ENCODE measurements at places on chromosomes 2 and 18.

- no peak for DNase-seq
Observed at GRCh38 chr2:179513181-179513580, 248.5 kb upstream of the SESTD1 start.

DNA sequence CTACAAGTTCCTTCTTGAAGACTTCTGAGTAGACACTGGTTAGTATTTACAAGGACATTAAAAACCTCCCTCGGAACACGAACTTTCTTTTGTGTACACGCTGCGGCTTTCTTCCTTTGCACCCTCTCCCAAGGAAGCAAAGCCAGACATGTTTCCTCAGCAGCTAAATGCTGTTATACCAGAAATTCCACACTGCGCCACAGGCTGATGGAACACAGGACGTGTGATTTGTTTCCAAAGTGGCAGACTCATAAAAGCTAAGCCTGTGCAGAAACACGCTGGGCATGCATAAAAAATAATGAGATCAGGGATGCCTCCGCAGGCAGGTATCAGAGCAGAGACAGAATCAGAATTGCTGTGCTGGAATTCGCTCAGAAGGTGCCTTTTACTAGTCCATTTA, 73.0 kb upstream of the RGPD5 start:
- peak; percentile 20 for DNase-seq

GRCh38 chr18:68915061-68915460, 117.2 kb downstream of the CCDC102B start:
- no peak for DNase-seq

GRCh38 chr2:201930831-201931230, 102.8 kb upstream of the FZD7 start:
- DNase-seq: no peak

DNA sequence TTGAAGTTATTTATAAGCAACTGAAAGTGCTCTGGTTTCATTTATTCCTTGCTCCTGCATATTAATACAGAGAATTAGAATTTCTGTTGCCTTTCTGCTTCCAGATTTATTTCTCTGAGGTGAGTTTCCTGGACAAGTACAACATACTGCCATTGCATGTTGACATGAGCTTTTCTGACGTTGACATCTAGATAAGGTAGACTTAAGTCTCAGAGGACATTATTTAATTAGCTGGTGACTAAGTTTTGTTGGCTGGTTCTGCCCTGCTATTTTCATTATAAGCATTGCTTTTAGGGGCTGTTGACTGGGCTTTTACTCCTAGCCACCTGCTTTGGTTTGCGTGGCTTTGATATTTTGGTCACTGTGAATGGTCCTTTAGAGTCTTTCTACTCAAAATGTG, 282.9 kb upstream of the SPRED2 start:
- DNase-seq: no peak

GRCh38 chr2:29063056-29063455, 11.3 kb downstream of the PCARE start:
- DNase-seq: no peak

- DNase-seq: no peak
Observed at GRCh38 chr2:183903026-183903425, 695.3 kb upstream of the ZNF804A start.

DNA sequence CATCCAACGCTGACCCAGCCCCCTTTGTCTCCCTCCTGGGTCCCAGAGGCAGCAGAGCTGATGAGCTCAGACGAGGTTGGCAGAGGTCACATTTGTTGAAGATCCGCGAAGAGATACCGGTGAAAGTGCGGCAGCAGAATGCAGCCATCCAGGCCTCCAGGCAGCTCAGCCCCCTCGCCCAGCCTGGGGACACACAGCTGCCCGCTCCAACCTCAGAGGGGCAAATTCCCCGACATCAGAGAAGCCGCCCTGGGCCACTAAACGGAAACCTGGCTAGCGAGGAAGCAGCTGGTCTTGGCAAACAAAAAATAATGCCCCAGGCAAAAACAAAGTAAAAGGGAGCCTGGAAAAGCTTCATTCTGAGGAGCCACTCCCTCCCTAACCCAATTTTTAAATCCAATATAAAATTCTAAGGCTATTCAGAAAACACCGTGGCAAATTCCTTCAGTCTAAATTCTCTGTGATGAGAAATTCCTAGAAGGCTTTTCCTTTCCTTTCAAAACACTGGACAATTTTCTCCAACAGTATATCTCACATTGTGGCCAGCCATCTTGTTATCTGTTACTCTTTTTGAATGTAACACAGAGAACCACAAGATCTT, 262.4 kb downstream of the SS18 start:
- DNase-seq: no peak

DNA sequence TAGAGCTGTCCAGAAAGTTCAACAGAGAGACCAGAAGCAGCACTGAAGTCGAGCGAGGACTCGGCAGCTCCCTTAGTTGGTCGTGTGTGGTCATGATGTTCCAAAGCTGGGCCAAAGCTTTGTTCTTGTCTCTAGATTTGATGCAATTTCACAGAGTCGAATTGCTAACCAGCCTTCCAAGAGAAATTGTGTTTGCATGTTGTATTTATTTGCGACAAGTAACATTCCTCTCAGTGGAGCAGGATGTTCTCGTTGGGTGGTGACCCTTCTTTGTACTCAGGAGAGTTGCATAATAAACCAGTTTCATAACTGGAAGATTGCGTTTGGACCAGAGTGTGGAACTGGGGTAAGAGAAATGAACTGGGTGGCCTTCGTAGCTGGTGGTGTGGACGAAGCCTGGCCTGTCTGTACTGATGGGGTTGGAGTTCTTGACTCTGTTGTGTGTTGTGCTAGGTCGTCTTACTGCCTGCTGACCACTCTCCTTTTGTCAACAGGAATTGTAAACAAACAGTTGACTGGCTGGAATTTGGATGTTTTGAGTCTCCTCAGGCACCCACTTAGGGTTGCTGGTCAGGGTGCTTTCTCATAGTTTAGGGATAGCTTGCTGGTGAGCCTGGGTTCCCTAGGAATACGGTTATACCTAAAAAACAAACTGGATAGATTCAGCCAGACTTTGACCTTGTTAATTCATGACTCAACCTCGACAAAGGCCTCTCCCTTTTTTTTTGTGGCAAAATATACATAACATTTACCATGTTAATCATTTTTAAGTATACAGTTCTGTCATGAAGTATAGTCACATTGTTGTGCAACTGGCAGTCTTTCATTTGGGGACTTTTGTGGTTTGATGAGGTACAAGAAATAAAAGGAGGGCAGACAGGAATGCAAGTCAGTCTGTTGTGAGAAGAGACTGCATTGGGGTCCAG, 28.9 kb upstream of the TOGARAM2 start:
- DNase-seq: peak; percentile 3

GRCh38 chr2:230676546-230676945, 36.1 kb upstream of the CAB39 start:
- no peak for DNase-seq

GRCh38 chr2:238667008-238667407, 180.9 kb upstream of the TWIST2 start:
- DNase-seq: no peak

GRCh38 chr2:219290381-219291171, 11.4 kb downstream of the DNAJB2 start:
- no peak for DNase-seq

DNA sequence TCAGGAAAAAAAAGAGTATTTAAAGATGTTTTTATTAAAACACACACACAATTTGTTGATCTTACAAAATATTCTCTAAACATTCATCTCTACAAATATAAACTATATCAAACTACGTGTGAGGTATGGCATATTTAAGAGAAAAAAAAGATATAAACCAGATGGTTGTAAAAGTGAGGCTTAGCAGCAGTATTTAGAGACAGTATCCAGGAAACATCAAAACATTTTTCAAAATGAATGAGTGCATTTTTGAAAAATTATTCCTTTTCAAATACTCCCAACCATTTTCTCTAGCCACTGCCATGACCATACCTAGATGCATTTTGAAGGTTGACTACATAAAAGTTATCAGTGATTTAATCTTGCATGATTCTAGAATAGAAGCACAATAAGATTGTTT, 38.2 kb upstream of the RAB27B start:
- DNase-seq: no peak

- DNase-seq: peak; percentile 56
Observed at GRCh38 chr2:238879621-238880377, 31.9 kb downstream of the TWIST2 start.

GRCh38 chr2:162509288-162509968, 165.5 kb downstream of the GCA start:
- DNase-seq: no peak

DNA sequence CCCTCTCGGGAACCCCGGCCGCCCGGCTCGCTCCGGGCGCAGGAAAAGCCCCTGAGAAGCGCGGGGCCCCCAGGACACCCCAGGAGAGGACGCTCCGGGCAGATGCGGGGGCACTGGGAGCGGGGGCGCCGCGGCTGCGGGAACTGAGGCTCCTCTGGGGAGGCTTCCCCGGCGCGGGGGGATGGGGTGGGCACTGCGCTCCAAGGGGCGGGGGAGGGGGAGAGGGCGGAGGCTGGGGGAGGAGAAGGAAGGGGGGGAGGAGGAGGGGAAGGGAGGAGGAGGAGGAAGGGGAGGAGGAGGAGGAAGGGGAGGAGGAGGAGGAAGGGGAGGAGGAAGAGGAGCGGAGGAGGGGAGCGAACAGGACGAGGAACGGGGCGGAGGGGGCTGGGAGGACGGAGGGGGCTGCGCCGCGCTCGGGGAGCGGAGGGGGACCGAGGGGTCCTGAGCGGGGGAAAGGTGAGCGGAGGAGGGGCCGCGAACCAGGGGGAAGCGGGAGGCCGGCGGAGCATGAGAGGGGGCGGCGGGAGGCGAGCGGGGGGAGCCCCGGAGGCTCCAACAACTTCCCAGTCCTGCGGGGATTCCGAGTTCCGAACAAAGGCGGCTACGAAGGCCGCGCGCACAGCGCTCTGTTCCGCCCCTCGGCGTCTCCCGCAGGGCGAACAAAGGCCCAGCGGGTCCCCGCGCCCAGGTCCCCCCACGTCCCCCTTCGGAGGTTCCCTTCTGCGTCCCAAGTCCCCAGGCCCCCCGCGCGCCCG, 742 bp downstream of the PXDN start:
- DNase-seq: no peak

GRCh38 chr2:181724662-181725061, 44.3 kb upstream of the NEUROD1 start:
- no peak for DNase-seq

- DNase-seq: no peak
Observed at GRCh38 chr2:82256983-82257632, 1952.6 kb upstream of the LRRTM1 start.

- no peak for DNase-seq
Observed at GRCh38 chr2:70626254-70626990, 72.8 kb upstream of the TGFA start.

DNA sequence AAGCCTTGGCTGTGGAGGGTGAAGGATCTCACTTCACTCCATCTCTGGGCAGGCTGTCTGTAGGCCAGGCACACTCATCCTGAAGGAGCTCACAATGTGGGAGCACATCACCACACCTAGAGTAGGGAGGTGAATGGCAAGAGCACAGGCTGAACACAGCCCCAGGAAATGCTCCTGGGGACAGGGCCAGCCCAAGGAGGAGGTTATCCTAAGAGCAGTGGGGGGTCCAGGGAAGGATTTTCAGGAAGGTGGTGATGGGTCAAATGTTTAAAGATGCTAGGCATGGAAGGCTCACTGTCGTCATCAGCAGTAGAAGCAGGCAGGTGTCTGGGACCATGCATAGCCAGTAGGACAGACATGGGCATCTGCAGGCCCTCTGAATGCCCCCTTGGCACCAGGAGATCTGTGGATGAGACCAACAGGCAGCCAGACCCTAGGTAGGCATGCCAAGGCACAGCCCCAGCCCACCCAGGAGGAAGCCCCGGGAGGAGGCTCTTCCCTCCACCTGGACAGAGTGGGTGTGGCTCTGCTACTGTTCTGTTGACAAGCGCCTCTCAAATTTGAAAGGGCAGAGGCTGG, 91.7 kb upstream of the RAB6C start:
- no peak for DNase-seq

DNA sequence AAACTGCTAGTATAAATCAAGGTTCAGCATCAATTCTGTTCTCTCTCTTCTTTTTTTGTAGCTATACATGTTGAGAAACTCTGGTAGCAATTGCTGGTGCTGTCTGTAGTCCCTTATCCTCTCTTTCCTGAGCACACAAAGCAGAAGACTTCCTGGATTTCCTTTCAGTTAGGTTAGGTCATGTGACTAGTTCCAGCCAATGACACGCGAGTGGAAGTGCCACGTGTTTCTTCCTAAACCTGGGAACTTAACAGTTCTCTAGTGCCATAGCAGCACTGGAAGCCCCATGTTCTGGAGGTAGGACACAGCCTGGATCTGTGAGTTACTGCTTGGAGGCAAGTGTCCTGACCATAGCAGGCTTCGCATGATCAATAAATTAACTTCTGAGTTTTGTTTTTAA, 125.9 kb downstream of the PLA2R1 start:
- DNase-seq: no peak

GRCh38 chr18:32049393-32050171, 31.0 kb downstream of the RNF125 start:
- DNase-seq: no peak

- DNase-seq: no peak
Observed at GRCh38 chr2:113183264-113183663, 9.5 kb downstream of the PSD4 start.

DNA sequence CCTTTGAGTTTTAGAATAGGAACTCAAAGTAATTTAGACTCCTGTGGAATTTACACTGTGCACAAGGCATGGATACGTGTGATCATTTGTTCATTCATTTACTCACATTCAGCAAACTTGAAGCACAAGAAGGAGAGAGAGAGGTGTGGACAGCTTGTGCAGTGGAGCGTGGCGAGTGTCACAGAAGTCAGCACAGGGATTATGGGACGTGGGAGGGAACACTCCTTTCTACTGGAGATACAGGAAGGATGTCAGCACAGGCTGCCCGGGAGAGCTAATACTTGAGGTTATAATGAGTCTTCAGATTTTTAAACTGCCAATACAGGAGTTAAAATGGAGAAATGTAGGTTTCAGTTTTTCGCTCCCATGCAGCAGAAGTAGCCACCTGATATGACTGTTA, 7.0 kb downstream of the FAM228A start:
- no peak for DNase-seq

- no peak for DNase-seq
Observed at GRCh38 chr2:39524061-39524460, 87.0 kb upstream of the MAP4K3 start.

- DNase-seq: no peak
Observed at GRCh38 chr18:56214706-56215105, 423.7 kb downstream of the TXNL1 start.

DNA sequence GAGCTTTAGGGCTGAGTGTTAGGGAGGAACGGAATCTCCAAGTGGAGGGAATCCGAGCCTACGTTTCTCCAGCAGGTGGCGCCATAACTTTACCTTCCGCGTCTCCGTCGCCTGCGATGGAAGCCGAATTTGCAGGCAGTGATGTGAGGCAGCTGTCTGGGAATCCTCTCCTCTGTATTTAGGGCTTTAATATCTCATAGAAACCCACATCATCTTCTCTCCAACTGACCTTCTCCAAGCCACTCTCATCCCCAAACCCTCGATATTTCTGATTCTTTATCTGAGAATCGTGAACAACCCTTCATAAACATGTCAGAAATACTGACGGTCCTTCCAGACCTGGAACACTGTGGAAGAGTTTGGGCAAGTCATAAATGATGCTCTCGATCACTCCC, 27.5 kb downstream of the SIX2 start:
- peak; percentile 78 for DNase-seq

- no peak for DNase-seq
Observed at GRCh38 chr2:98926601-98927000, 9.4 kb downstream of the CRACDL start.

GRCh38 chr2:196376984-196377877, 205.9 kb upstream of the STK17B start:
- DNase-seq: no peak

GRCh38 chr18:25494888-25495287, 142.9 kb upstream of the ZNF521 start:
- no peak for DNase-seq
